ENCODE measurements at places on chromosomes 11 and 22.

DNA sequence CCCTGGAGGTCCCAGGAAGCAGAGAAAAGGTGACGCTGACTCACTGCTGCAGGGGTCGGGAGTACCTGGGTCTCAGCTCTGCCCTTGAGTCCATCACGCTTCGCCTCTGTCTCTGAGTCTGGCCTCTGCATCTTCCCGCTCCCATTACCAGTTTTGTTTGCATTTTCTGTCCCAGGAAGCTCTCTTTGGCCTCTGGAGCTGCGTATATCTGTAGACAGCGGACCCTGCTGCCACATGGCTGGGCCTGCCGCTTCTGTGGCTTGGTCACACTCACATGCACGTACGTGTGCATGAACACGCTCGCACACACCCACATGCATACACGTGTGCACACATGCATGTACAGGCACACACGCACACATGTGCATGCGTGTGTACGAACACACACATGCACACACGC is 20.8 kb upstream of the APOBEC3A start:
- peaks cover 3% of the 10 kb centered on the region for H3K4me1 ChIP-seq
- DNase-seq: no peak
- no peak overlapping the region for H3K4me3 ChIP-seq

DNA sequence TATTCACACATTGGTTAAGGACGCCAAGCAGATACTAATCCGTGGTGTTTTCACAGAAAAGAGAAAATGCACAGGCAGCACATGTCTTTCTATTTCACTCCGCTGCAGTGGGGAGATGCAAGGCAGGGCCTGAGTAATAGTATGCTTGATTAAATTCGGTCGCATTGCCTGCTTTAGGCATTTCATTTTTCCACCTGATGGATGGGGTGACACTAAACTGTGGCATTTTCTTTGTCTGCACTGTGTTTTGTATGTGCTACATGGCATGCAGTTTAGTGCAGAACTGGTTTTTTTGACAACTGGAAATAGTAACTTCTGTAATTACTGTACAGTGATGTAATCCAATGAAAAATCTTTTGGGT is 94.9 kb downstream of the SLC17A6 start:
- no peak for DNase-seq
- H3K36me3 ChIP-seq: no peaks in the 10 kb centered on the region
- H3K4me3 ChIP-seq: no peak overlapping the region
- peaks cover 7% of the 10 kb centered on the region for H3K27me3 ChIP-seq
- peaks cover 5% of the 10 kb centered on the region for H3K4me1 ChIP-seq

- H3K4me3 ChIP-seq: no peak overlapping the region
- no peak for DNase-seq
- no peaks in the 10 kb centered on the region for H3K36me3 ChIP-seq
These were observed 27.9 kb upstream of the PAK1 start for GRCh38 chr11:77501758-77502157.

DNA sequence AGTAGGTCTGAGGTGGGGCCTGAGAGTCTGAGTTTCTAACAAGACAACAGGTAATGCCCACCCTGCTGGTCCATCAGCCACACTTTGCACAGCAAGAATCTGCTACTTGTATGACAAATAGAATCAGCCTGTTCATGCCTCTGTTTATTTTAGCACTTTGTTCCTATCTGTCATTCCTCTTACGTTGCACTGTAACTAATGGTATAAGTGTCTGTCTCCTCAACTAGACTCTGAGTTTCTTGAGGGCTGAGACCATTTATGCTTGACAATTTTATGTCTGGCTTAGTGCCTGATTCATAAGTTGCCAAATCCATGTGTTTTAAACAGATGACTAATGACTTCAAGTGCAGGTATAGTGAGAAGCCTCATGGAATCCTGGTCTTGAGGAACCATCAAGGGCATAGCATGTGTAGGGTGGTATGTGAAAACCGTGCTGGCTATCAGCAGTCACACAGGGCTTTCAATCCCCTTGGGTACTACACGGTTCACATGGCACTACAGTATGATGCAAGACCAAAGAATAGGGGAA is 209.7 kb downstream of the C11orf91 start:
- no peak for DNase-seq
- H3K27me3 ChIP-seq: peaks cover 4% of the 10 kb centered on the region
- H3K36me3 ChIP-seq: no peaks in the 10 kb centered on the region
- H3K27ac ChIP-seq: no peak overlapping the region

GRCh38 chr22:49160261-49161001 is 667.2 kb downstream of the BRD1 start:
- no peak overlapping the region for H3K4me3 ChIP-seq
- no peak overlapping the region for H3K27ac ChIP-seq
- no peaks in the 10 kb centered on the region for H3K36me3 ChIP-seq

- no peaks in the 10 kb centered on the region for H3K27me3 ChIP-seq
- no peak overlapping the region for H3K27ac ChIP-seq
- H3K4me1 ChIP-seq: no peaks in the 10 kb centered on the region
- no peaks in the 10 kb centered on the region for H3K36me3 ChIP-seq
- H3K4me3 ChIP-seq: no peak overlapping the region
These were observed 509.0 kb upstream of the LARGE1 start for GRCh38 chr22:34429314-34429713.

DNA sequence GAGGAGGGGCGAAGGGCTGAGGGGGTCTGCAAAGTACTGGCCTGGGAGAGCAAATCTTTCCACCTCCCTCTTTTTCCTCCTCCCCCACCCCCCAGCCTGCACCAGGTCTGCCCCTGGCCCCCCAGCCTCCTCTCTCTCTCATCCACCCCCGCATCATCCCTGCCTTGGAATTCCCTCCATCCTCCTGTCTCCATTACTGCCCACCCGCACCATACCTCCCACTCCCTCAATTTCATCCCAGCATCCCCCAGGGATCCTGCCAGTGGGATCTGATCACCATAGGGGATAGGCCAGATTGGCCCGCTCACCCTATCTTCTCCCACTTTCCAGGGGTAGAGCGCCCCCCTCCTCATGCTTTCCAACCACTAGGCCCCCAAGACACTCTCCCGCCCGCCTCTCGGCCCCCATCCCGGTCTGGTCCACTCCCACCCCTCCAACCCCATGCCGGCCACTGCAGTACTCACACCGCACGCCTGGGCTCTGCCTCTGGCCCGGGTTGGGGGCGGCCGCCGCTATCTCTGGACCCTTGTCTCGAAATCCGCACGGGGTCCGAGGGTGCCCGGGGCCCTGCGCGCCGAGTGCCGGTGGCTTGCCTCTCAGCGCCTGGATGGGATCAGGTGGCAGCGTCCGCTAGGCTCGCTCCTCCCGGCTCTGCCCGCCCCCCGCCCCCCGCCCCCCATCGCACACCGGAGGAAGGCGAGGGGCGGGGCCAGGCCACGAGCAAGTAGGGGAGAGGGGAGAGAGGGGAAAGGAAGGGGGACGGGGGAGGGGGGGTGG is at the start of gene GAL3ST3:
Gene GAL3ST3 (minus strand): TSS at position 615 of the 777 bp plus-strand sequence. CDS start 3,746 bp downstream, outside the sequence.
- H3K4me3 ChIP-seq: no peak within 1 kb of the TSS
- peaks cover 7% of the 10 kb centered on the region for H3K36me3 ChIP-seq
- peaks cover 49% of the 10 kb centered on the region for H3K4me1 ChIP-seq
- H3K27me3 ChIP-seq: no peaks in the 10 kb centered on the region

- no peak overlapping the region for H3K4me3 ChIP-seq
- DNase-seq: no peak
- no peaks in the 10 kb centered on the region for H3K36me3 ChIP-seq
- no peaks in the 10 kb centered on the region for H3K27me3 ChIP-seq
- H3K27ac ChIP-seq: no peak overlapping the region
These were observed 1.2 kb downstream of the CNGA4 start for GRCh38 chr11:6240139-6240538.

DNA sequence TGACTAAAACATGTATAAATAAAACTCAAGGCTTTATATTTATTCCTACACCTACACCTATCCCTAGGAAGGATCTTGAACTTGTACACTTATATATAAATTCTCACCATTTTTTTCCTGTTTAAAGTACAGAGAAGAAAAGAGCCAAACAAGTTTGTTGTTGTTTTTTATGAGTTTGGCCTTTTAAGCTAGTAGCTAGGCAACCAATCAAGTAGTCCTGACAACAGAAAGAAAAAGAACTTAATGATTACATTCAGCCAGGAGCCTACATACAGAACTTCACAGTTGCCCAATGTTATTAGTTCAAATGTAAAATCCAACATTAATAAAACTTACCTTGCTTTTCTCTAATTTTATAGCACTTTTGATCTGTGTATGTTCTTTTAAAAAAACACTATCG is 316.2 kb downstream of the SOX6 start:
- H3K4me3 ChIP-seq: no peak overlapping the region
- no peaks in the 10 kb centered on the region for H3K27me3 ChIP-seq
- H3K4me1 ChIP-seq: no peaks in the 10 kb centered on the region

DNA sequence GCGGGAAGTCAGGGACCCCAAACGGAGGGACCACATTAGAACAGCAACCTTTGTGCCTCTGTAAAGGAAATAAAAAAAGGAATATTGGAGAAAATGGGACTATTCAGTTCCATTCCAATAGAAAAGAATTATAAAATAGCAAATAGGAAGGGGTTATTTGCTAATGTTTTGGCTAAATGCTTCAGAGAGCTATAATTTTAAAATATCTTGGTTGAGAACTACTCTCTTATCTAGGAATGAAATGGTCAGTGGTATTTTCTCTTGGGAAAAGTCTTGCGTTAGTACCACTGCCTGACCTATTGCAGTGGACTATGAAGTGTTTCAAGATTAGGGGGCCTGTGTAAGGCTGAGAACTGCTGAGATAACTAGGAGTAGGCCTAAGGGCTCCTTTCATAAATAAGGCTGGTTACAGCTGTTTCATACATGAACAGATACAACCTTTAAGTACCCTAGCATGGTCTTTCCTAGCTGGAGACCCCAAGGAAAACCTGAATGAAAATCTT is 6.9 kb upstream of the WEE1 start:
- H3K27ac ChIP-seq: no peak overlapping the region
- no peaks in the 10 kb centered on the region for H3K27me3 ChIP-seq
- no peaks in the 10 kb centered on the region for H3K36me3 ChIP-seq
- no peak overlapping the region for H3K4me3 ChIP-seq

DNA sequence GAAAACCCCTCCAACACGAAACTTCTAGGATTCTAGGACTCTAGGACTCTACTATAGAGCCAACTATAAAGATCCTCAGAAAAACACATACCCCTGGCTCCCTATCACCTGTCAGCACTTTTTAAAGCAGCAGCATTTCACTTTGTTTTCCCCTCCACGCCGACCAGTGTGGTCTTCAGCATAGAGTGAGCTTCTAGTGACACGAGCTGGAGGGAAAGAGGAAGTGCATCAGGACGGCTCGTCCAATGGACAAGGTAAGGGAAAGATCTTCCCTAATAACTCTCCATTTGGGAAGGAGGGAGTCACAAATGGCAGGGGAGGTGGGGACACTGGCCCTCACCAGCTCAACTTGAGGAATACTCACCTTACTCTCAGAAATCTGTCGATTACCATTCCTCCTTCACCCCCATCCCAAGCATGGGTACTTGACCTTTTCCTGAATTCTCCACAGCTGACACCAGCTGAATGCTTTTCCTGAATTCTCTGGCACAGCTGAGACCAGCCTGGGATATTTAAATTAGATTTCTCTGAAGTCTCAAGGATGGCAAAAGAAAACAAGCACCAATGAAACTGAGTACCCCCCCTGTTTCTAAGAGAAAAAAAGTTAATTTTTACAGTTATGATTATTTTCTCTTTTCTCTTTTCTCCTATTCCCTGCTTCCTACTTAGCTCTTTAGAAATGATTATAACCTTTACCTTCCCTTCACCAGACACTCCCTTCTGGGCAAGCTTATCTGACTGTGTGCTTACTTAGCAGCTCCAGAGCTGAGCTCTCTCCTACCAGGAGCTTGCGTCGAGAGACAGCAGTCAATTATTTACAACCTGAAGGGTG is 33.3 kb upstream of the NNMT start:
- H3K27me3 ChIP-seq: peaks cover 3% of the 10 kb centered on the region
- peaks cover 5% of the 10 kb centered on the region for H3K4me1 ChIP-seq
- H3K4me3 ChIP-seq: no peak overlapping the region
- no peak for DNase-seq
- H3K36me3 ChIP-seq: no peaks in the 10 kb centered on the region

GRCh38 chr11:61626580-61627380 is 45.9 kb upstream of the SYT7 start:
- peaks cover 4% of the 10 kb centered on the region for H3K27me3 ChIP-seq
- H3K4me1 ChIP-seq: no peaks in the 10 kb centered on the region
- DNase-seq: no peak
- H3K4me3 ChIP-seq: no peak overlapping the region
- no peak overlapping the region for H3K27ac ChIP-seq

DNA sequence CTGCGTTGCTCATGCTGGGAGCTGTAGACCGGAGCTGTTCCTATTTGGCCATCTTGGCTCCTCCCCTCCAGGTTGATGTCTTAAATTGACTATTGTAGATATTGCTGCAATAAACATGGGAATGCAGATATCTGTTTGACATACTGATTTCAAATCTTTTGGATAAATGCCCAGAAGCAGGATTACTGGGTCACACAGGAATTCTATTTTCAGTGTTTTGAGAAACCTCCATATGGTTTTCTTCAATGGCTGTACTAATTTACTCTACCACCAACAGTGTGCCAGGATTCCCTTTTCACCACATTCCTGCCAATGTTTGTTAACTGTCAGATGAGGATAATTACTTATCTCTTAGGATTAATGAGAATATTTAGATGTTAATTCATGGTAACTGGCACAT is 467.0 kb downstream of the LUZP2 start:
- no peaks in the 10 kb centered on the region for H3K36me3 ChIP-seq
- H3K27ac ChIP-seq: no peak overlapping the region
- H3K4me1 ChIP-seq: no peaks in the 10 kb centered on the region
- H3K4me3 ChIP-seq: no peak overlapping the region
- DNase-seq: no peak

GRCh38 chr11:12222055-12222792 is 111.8 kb downstream of the MICAL2 start:
- H3K4me1 ChIP-seq: peaks cover 47% of the 10 kb centered on the region
- no peak for DNase-seq
- H3K27ac ChIP-seq: no peak overlapping the region
- no peak overlapping the region for H3K4me3 ChIP-seq
- peaks cover 34% of the 10 kb centered on the region for H3K36me3 ChIP-seq
- no peaks in the 10 kb centered on the region for H3K27me3 ChIP-seq

GRCh38 chr22:17375914-17376614 is 6.8 kb downstream of the CECR2 start:
- no peaks in the 10 kb centered on the region for H3K4me1 ChIP-seq
- no peak for DNase-seq
- no peak overlapping the region for H3K27ac ChIP-seq
- H3K4me3 ChIP-seq: no peak overlapping the region
- no peaks in the 10 kb centered on the region for H3K36me3 ChIP-seq

Data from CD4-positive, alpha-beta T cell (primary cell).